ENCODE measurements at places on chromosomes 11 and 22.

- DNase-seq: no peak
Measured at GRCh38 chr22:24973872-24974271, 21.4 kb downstream of the KIAA1671 start.

DNA sequence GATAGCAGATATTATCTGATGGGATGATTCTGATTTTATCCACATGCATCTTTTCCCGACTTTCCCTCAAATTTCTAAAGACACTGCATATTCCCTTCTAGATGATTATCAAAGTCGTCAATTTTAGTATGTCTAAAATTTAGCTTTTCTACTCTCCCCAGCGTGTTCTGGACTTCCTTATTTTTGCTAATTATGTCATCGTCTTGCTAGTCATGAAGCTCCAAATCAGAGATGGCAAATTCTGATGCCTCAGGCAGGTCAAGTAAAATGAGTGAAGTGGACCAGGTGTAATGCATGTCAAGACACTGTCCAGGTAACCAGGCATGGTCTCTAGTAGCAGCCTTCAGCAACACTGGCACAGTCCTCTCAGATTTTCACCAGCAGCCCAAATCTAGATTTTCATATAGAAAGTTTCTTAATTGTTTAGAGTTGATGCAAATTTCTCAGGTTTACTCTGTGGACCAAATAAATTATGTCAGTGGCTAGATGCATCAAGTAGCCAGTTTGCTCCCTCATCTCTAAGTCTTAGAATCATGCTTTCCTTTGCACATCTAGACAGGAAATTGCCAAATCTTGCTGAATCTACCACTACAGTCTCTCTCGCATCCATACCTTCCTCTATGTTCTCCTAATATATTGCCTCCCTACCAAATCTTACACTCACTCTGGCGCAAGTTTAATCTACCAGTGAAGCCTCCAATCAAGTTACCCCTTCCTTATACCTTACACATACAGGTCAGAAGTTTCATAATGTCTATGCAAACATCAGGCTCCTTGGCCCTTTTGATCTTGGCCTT lies 10.6 kb downstream of the HSD17B12 start:
- no peak for DNase-seq

DNA sequence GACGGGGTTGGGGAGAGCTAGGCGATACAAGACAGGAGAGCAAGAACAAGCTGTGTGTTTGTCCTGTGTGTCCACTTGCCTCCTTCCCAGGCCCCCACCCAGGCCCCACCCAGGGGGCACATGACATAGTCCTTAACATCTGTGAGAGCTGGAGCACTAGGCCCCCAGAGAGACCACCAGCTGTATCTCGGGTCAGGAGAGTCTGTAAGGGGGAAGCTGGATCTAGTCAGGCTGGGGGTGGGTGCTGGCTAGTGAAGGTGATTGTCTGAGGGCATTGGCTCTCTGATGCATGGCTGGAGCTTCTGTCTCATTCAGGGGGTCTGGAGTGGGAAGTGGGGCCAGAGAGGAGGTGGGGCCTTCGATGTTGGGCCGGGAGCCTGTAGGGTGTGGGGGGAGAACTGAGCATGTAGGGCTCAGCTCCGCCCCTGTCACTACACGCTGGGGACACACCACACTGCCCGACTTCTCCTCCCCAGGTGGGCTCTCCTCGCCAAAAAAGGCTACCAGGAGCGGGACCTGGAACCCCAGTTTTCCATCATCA lies 571 bp downstream of the P2RX6 start:
- DNase-seq: no peak

- DNase-seq: no peak
Measured at GRCh38 chr11:127859941-127860354, 727.4 kb downstream of the ETS1 start.

GRCh38 chr22:33018232-33018864 lies 39.8 kb downstream of the SYN3 start:
- no peak for DNase-seq

- DNase-seq: no peak
Measured at GRCh38 chr11:85825616-85826015, 14.7 kb upstream of the SYTL2 start.

GRCh38 chr22:48888466-48889208 lies 939.0 kb downstream of the BRD1 start:
- no peak for DNase-seq

DNA sequence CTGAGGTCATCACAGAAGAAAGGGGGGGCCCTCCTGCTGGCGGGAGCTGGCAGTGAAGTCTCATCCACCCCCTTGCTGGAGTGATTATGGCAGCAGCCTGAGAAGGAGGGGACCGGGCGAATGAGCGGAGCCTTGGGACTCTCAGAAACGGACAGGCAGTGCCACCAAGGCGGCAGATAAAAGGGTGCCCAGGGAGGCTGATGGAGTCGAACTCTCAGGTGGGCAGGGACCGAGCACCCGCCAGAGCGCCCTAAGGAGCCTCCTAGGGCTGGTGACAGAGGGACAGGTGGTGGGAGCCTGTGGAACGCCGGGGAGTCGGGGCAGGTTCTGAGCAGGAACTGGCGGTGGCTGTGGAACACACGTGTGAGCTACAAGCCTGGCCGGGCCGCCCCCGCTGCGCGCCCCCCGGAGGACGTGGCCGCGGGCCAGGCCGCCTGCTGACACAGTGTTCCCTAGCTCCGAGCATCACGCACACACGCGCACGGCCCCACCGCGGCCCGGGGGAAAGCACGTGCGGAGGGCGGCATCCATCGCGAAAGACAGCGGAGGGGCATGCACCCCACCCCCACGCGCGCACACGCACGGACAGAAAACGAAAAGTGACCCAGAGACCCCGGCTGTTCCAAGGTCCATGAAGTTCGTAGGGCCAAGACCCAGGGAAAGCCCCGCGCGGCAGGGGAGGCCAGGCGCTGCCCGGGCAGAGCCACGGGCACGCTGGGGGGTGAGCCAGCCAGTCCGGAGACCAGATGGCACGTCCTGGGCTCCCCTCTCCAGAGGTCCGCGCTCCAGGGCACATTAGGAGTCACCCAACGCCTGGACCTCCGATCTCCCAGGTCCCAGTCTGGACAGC lies 1.0 kb downstream of the VWCE start:
- no peak for DNase-seq

DNA sequence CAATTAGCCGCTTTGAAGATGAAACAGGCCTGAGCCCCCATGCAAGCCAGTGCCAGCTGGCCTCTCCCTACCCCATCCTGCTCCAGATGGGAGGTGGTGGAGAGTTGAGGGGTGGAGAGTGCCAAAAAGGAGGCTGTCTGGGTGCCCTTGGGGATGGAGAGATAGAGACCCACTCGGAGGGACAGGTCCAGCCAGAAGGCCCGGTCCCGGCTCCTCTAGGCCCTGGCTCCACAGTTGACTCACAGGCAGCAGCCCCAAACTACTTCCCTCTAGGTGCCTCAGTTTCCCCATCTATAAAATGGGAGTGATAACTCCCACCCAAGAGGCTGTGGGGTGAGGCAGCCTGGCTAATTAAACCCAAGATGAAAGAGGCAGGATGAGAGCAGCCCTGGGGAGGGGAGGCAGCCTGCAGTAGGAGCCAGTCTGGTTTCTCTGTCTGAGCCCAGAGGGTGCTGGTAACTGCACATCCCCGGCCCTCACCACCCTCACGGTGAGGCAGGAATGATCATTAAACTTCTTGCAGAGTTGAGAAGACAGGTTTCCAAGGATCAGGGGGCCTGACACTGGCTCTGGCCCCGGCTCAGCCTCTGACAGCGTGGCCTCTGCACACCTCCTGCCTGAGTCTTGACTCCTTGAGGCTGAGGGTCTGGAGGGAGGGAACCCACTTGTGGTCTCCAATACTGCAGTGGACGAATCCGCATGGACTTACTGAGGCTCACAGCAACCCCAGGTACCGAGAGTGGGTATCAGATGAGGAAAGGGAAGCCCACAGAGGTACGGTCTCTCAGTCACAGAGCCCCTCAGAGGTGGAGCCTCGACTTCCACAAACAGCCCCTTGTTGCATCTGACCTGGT lies 1.4 kb upstream of the AP5B1 start:
- DNase-seq: no peak

GRCh38 chr11:116906479-116906878 lies 69.1 kb upstream of the APOA1 start:
- DNase-seq: no peak

Measured in LNCaP clone FGC (cell line).